SK-MEL-5 (cell line): ENCODE measurements at places on chromosomes 16 and 17. TPM values are rescaled to one million over a fixed set of nuclear protein-coding genes. Genes with fewer than 3 reads are reported as not detected.

GRCh38 chr16:11949527-11949926 lies 7.7 kb upstream of the NPIPB2 start:
- DNase-seq = peak; percentile 52

DNA sequence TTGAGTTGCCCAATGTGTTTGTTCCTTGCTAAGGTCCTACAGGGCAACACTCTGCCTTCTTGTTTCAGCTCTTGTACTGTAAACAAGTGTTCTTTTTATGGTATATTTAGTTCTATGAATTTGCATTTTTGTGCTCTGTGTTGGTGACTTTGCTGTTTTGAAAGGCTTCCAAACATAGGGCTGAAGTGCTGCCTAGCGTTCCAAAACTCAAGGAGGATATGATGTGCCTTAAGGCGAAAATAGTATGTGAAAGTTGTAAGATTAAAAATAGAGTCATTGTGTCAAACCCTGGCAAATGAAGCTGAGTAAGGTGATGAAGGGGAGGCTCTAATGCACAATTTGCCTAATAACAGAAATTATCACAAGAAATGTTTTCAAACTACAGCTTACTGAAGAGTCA lies 372.7 kb upstream of the TOM1L1 start:
- no peak for DNase-seq

DNA sequence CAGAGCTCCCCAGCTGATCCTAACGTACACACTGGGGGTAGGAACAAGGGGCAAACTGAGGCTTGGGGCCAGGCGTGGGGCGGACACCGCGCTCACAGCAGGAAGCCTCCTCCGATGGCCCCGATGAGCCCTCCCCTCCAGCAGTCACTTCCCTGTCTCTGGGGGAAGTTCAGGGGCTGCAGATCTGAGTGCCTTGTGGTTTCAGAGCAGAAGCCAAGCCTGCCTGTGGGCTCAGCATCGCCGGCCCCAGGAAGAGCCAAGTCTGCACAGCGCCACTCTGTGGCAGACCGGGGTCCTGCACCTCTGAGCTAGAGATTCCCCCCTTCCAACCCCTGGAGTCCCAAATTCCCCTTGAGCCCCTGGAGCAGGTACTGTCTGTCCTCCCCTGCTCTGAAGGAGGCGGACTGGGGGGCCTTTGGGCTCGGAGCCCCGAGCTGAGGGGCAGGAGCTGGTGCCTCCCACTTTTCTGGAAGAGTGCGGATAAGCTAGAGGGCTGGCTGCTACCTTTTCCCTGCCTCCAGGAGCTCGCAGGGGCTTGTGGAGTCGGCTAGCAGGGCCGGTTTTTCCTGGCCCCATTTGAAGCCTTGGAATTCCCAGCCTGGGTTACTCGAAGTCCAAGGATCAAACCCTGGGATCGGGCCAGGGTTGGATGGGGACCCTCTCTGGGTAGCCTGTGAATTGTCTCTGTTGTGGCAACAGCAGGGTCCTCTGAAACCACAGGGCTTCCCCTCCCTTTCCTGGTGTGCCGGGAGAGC lies 2.9 kb downstream of the GSE1 start:
- peak; percentile 62 for DNase-seq

DNA sequence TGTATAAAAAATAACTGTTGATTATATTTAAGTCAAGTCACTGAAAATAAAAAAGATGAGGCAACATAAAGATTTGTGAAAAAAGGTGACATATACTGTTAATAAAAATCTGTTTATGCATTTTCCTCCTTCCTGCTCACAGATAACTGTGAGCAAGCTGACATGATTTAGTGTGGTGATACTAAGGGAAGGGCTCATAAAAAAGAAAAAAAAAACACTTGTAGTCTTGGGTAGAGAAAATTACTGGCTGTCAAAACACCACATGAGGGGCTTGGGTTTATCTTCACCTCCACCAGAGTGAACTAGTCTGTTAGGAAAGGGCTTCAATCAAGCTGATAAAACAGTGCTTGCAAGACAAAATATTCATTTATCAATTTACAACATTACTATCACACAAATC lies 247.6 kb downstream of the CNTNAP4 start:
- DNase-seq = no peak

GRCh38 chr17:78019976-78020716 lies 61.6 kb downstream of the TNRC6C start:
- no peak for DNase-seq

- no peak for DNase-seq
Measured at GRCh38 chr16:57424583-57424982, 20.0 kb downstream of the CCL17 start.

DNA sequence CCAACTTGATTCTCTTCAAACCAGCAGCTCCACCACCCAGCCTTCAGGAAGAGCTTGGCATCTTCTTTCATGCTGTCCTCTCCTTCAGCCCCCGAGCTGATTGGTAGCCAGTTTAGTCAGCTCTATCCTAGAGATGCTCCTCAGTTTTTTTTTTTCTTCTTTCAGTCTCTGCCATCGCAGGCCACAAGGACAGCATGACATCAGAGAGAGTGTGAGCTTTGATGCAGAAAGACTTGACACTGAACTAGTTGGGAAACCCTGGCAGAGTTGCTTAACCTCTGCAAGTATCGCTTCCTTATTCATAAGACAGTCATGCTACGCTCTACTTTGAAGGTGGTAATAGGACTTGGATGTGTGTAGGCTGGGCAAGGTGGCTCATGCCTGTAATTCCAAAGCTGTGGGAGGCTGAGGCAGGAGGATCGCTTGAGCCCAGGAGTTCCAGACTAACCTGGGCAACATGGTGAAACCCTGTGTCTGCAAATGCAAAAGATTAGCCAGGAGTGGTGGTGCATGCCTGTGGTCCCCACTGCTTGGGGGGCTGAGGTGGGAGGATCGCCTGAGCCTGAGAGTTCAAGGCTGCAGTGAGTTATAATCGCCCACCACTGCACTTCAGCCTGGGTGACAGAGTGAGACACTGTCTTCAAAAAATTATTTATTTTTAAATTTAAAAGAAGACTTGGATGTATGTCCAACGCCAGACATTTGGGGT lies 2.6 kb downstream of the CD300LB start:
- DNase-seq = no peak

DNA sequence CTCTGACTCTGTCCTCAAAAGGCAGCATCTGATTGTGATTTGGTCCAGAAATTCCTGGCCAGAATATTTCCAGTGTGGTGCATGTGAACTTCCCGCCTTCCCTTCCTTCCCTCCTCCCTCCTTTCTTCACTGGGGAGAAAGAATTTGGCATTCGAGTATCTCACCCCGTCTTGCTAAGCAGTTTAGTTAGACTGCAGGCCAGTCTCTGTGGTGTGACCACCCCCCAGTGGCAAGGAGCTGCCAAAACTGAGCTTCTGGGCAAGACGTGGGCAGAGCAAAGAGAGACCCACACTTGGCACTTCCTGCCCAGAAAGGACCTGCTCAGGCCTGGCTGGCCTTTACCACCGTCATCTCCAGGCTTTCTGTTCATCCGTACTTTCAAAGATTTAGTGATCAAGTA lies 36.4 kb downstream of the SNX20 start:
- DNase-seq = peak; percentile 43

The C16orf92 gene
- not detected in 2 replicates for total RNA-seq

The TM4SF5 gene
- not detected in 2 replicates for total RNA-seq

The YBX2 gene
- total RNA-seq = 0.08 and 0.59 TPM in 2 replicates

The SP6 gene
- 0.05 TPM in 1 of 2 replicates, not detected in the other for total RNA-seq

The ABCA3 gene
- total RNA-seq = 0.24 and 0.40 TPM in 2 replicates

The KCNJ12 gene
- 0.48 TPM in 2 replicates for total RNA-seq
